Esophagus squamous epithelium (tissue), 5 donors: ENCODE measurements at places on chromosomes 7 and 10.
A peak's percentile ranks its signal among the peaks of the same experiment; 100 is the strongest.

- DNase-seq = no peak
Observed at GRCh38 chr10:44760513-44760912, 150.6 kb upstream of the TMEM72 start.

DNA sequence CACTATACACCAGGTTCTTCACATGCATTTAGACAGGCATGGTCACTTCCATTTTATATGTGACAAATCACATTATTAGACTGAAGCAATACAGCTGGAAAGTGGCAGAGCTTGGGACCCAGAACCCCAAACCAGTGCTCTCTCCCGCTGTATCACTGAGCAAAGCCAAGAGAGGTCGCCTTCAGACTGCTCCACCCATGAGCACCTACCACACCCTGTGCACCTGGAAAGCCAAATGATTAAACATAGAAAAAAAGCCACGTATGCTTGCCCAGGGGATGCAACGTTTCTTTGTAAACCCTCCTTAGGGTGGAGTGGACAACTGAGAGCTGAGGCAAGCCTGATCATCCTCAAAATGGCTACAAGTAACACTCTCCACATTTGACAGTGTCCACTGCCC, 72.5 kb downstream of the CCDC6 start:
- DNase-seq = no peak

DNA sequence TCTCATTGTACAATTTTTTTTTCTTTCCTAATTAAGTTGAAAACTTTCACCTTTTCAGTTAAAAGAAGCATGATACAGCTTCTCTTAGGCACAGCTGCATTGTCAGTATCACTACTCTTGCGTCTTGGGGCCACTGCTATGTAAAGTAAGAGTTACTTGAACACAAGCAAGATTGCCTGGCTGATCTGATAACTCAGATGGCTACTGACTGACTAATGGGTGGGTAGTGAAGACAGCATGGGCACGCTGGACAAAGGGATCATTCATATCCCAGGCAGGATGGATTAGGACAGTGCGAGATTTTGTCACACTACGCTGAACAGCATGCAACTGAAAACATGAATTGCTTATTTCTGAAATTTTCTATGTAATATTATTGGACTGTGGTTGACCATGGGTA, 11.6 kb upstream of the ADAMTS14 start:
- no peak for DNase-seq

GRCh38 chr10:116688241-116688711, 54.1 kb downstream of the HSPA12A start:
- DNase-seq = no peak

GRCh38 chr10:88190123-88190522, 326.7 kb downstream of the PTEN start:
- DNase-seq = no peak

GRCh38 chr7:149742075-149742701, 31.2 kb downstream of the ZNF467 start:
- no peak for DNase-seq

GRCh38 chr7:149097088-149097487, 6.6 kb upstream of the ZNF786 start:
- no peak for DNase-seq

- no peak for DNase-seq
Observed at GRCh38 chr10:119333146-119333792, 125.9 kb downstream of the GRK5 start.

DNA sequence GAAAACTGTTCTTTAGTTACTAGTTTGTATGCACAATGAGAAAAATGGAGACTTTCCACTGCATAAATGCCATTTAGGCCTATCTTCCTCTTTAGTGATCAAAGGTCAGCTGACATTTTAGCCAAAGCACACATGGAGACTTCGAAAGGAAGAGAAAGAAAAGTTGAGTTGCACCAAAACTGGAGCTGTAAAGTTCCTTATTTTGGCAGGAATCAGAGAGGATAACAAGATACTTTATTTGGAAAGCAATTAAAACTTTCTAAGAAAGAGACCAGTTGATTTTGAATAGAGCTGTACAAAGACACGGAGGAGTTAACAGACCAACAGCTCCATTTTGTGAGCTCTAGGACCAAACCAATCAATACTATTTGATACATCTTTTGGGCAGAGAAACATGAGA, 14.2 kb downstream of the ENTPD7 start:
- no peak for DNase-seq

- DNase-seq = no peak
Observed at GRCh38 chr10:95572131-95572820, 11.1 kb upstream of the SORBS1 start.

DNA sequence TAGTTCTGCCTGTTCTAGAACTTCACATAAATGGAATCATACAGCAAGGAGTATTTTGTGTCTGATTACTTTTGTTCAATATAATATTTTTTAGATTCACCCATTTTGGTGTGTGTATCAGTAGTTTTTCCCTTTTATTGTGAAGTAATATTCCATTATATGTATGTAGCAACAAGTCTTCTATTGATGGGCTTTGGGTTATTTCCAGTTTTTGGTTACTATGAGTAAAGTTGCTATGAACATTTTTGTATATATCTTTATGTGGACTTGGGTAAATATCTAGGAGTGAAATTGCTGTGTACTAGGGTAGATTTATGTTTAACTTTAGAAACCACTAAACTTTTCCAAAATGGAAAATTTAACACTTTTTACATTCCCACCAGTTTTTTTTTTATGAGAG, 35.7 kb downstream of the ADK start:
- DNase-seq = no peak

DNA sequence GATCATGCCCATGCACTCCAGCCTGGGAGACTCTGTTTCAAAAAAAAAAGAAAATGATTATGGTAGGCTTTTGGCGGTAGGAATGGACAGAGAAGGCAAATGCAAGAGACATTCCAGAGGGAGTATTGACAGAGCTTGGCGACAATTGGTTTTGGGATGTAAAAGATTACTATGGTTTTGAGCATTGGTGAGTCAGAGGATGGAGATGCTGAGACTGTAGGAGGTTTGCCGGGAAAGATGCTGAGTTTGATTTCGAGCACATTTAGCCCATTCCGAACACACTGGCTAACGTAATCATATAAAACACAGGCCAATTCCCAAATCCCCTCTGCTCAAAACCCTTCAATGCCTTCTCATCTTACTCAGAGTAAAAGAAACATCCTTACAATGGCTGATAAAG, 161.6 kb upstream of the MKLN1 start:
- DNase-seq = no peak

DNA sequence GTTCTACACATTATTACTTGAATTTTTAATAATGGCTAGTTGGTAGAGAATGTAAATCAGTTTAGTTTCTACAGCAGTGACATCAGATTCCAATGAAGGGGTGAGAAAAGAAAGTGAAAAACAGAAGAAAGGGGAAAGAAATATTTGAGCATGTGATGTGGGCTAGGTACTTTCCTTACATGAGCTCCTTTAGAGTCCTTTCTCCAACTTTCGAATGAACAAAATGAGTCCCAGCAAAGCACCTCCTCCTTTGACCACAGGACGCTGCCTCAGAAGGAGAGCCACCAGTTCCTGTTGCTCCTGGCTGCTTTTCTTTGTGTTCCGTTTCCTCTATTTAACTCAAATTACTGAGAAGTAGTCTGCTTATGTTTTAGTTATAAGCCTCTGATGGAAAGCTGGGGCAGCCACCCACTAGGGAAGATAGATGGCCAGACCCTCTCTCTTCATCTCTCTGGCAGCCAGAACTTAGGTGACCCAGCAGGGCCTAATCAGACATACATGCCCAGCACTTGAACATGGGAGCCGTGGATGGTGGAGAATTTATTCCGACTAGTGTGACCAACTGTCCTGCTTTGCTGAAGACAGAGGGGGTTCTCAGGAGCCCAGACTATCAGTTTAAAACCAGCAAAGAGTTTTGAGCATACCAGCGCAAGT, 82.4 kb upstream of the NME8 start:
- DNase-seq = no peak

GRCh38 chr10:21497177-21497807, 28.2 kb downstream of the SKIDA1 start:
- DNase-seq = peak; percentile 13

DNA sequence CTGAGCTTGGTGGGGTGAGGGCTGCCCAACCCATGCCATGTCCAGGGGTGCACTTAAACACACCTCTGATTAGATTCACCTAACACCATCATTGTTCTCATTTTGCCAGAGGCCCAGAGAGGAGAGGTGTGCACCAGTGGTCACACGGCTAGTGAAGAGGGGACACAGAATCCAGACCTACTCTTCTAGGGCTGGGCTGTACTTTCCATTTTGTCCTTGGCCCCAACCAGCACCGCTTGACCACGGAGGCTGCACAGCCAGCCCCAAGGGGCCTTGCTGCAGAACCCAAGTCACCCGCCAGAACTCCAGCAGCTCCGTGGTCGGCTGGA, 246 bp upstream of the WDFY4 start:
- DNase-seq = no peak

GRCh38 chr7:137903382-137904169, 56.8 kb upstream of the DGKI start:
- DNase-seq = no peak

- DNase-seq = no peak
Observed at GRCh38 chr7:151174246-151175046, 7.0 kb upstream of the GBX1 start.

- no peak for DNase-seq
Observed at GRCh38 chr7:98755138-98755898, 114.5 kb downstream of the TMEM130 start.

DNA sequence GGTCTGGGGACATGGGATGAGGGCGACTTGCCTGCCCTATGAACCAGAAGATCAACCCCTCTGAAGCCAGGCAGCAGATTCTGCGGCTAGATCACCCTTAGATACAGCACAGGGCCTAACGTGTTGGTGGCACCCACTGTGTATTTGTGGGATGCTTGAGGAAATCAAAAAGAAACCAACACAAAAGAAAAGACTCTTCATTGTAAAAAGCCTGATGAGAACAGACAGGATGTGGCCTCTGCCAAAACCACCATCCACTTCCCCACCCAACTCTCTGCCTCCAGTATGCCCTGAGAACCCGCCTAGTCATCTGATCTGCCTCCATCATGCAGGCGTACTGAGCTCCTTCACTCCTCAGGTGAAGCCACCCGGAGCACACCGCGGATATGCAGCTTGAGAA, 97.2 kb upstream of the INSYN2A start:
- no peak for DNase-seq

GRCh38 chr7:158563051-158563450, 24.6 kb downstream of the PTPRN2 start:
- DNase-seq = no peak

GRCh38 chr7:121105262-121105661, 116.8 kb downstream of the CPED1 start:
- DNase-seq = no peak

DNA sequence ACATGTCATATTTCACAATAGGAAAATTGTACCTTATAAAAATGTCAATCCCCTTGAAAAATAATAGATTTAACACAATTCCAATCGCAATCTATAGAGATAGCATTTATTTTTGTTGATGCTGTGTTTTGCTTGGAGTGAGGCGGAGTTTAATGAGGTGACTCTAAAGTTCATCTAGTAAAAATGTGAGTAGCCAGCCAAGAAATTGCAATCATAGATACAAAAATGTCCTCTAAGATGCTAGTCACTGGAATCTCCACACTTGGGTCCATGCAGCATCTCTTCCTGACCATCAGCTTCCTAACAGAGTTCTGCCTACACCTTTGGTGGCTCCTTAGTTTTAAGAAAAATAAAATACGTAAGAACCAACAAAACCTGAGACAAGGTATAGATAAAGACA, 44.9 kb downstream of the GLI3 start:
- DNase-seq = no peak

DNA sequence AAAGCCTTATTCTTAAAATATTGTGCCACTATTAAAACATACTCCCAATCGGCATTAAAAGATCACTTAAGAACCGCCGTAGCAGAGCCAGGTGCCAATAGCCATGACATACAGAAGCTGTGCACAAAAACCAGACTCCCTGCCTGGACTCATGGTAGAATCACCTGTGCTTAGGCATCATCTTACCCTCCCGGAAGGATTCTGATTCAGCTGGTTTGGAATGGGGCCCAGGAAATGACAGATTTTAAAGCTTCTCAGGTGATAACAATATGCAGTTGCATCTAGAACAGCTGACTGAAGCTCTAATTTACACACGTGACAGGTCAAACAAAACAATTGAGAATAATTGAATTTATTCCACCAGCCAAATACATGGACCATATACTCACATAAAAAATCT, 10.7 kb downstream of the A1CF start:
- DNase-seq = no peak

- DNase-seq = no peak
Observed at GRCh38 chr7:21603462-21603861, 60.6 kb downstream of the DNAH11 start.

DNA sequence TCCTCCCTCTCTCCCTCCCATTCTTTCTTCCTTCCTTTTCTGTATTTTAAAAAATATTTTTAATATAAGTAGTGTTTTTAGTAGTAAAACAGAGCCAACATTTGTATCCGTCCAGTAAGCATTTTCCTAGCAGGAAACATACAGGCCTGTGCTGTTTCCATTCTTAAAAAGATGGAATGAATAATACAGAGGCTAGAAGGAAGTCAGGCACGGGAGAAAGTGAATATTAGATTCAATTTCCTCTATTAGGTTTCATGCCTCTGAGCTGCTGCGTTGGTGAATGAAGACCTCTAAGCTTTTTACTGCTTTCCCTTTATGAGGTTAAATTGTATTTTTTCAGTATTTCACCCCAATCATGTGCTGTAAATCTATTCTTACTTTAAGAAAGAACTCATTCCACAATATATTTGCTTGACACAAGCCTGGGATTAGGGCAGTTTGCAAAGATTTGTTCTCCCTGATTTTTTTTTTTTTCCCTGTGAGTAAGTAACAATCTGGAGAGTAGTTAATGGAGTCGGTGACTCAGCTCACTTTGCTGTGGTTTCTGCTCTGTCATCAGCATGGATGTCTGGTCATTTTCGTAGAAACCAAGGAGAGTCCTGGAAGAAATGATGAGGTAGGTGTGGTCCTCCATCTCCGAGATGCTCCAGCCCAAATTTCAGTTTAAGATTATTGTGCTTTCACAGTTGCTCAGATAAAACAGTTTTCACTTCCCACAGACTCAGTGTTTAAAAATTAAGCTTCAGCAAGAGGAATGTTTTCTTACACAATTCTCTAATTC, 76.1 kb upstream of the PITRM1 start:
- DNase-seq = no peak

DNA sequence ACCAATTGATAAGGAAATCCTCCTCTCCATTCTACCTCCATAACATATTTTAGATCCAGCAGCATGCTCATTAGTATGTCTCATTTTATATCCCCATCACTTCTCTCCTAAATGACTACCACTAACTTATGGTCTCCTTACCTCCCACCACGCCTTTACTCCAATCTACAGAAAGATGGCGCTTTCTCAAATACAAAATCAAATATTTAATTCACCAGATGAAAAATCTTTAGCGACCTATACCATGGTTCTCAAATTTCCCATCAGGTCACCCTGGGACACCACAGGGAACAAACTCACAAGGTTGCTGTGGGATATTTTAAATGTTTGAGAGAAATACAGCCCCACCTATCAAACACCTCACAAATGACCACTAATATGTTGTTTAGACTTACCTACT, 27.0 kb upstream of the EBLN1 start:
- no peak for DNase-seq

GRCh38 chr7:12269100-12269895, 58.2 kb downstream of the TMEM106B start:
- no peak for DNase-seq
